ENCODE measurements at places on chromosomes 3 and 15.

DNA sequence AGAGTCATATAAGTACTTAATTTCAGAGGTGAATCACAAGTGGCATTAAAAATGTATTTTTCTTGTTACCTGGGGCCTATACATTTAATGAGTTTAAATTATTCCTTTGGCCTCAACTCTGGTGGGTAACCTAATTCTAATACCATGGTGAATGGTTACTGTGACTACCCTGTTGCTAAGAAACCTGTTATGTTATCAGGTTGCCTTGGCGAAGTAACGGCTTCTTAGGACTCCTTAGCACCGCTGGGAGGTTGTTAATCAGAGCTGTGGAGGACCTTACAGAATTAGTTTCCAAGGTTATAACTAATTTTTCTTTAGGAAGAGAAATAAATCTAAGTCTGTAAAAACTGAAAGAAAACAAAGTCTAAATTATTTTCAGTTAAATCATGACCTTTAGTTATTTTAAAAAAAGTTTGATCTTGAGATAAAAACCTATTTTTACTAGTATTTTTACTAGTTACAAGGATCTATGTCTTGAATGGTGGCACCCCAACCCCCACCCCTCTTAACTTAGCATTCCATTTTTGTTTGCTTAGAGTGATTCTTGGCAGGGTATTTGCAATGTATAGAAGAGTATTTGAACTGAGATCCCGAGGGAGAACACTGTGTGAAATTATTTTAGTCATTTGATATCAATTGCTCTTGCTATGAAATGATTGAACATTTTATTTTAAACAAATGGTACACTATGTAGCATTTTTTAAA lies 155.5 kb downstream of the FNDC3B start:
- no peak for DNase-seq

GRCh38 chr3:9690451-9691450 lies 12.9 kb upstream of the CPNE9 start:
- no peak for DNase-seq

- no peak for DNase-seq
Observed at GRCh38 chr3:40583691-40584090, 58.9 kb downstream of the ZNF621 start.

DNA sequence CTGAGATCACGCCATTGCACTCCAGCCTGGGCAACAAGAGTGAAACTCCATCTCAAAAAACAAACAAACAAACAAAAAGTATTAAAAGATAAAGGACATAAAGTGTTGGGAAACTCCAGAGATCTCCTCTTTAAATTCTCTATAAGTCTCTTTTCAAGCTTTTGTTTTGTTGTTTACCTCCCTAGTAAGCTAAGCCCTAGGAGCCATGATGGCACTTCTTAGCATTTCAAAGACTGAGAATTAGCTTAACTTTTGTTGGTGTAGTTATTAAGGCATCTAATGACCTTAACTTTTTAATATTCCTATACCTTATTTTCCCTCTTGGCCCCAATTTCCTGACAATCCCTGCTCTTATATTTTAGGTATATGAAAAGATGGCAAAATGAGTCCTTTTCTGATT lies 157.3 kb downstream of the ZNF609 start:
- DNase-seq, result no peak

DNA sequence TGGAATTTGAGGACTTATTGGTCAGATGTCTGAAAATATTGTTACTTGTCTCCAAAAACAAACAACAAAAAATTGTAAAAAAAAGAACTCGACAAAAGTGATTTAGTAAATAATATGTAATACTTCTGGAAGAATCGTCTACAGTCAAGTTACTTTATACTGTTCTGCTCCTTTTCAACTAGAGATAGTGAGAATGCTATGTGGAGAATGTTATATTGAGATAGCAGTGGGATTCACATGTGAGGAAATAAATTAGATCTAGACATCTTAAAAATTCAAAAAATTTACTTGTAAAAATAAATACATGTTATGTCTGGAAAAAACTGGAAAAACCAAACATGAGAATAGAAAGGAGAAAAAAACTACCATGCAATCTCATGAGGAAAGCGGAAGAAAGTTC lies 64.9 kb downstream of the SGO1 start:
- no peak for DNase-seq

DNA sequence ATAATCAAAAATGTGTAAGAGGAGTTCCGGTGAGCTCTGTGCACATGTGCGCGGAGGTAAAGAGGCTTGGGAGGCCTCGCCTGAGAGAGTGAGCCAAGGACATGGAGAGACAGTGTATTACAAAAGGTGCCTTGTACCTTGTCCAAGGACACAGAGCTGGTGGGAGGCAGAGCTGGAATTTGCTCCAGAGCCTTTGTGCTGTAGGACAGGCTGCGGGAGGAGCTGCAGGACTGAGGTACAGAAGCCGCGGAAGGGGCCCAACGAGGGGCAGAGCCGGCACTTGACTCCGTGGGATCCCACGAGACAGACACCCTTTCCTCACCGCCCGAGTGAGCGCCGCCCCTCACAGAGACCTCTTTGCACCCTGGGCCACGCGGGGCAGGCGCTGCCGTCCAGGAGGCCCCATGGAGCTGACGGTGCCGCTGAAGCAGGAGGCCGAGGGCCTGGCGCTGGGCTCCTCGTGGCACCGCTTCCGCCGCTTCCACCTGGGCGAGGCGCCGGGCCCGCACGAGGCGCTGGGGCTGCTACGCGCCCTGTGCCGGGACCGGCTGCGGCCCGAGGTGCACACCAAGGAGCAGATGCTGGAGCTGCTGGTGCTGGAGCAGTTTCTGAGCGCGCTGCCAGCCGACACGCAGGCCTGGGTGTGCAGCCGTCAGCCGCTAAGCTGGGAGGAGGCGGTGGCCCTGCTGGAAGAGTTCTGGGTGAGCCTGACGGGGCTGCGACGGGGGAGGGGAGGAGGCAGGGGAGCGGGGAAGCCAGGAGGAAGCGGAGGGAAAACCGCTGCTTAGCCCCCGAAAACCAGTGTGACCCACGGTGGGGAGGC lies 68.7 kb downstream of the SLTM start:
- peak; percentile 25 for DNase-seq

- no peak for DNase-seq
Observed at GRCh38 chr3:17399586-17399985, 342.8 kb downstream of the TBC1D5 start.

DNA sequence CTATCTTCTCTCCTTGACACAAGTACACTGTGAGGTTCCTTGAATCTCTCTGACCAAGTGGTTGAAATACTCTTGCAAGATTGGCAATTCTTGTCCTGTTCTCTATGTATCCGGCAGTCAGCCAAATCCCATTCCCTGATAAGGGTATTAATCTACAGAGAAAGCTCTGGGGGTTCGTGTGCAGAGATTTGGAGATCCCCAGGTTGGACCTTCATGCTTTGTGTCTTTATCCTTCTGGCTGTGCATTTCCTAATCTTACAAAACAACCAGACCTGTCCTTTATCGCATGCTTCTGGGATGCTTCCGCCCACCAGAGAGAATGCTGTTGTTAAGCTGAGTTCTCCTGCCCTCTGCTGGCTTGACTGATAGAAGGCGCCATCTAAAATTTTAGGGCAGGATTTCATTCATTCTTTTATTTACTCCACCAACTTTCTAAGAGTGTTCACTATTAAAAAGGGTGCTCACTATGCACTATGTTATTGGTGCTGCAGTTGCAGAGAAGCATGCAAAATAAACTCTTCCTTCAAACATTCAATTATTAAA lies 8.6 kb upstream of the SST start:
- peak; percentile 37 for DNase-seq

DNA sequence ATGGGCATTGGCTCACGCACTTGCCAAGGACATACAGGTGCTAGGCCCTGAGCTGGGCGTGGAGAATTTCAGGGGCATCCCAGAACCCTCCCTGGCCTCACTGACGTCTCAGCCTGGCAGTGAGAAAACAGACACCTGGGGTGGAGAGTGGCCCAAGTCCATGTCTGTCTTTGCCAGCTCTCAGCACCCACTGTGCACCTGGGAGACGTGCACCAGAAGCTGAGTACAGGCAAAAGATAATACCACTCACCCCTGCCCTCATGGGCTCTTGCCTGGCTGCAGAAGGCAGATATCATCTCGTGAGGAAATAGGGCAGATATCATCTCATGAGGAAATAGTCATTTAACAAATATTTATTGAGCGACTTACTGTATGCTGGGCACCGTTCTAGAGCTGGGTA lies 8.0 kb downstream of the LOXL1 start:
- no peak for DNase-seq

GRCh38 chr15:28896951-28897350 lies 11.2 kb downstream of the APBA2 start:
- peak; percentile 94 for DNase-seq

DNA sequence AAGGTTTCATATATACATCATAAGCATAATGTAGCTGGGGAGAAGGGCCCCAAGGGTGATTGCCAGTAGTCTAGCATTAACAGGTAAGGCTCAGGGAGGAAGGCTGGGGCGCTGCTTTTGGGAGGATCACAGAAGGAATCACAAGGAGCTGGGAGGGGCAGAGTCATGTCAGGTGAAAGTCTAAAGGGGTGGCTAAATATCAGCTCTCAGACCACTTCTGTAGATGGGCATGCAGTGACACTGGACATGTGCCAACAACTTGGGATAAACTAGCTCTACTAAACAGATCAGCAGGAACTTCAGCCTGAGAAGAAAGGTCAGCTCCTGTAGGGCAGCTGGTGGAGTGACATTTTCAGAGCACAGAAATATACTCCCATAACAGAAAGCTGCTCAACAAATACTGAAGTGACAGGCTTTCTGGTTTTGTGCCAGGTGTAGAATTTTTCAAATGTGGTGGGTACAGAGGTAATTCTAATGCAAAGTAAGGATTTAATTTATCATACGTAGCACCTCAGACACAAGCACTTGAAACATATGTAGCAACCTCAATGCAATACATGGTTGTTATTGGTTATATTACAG lies 79.4 kb downstream of the PEX5L start:
- DNase-seq, result no peak

DNA sequence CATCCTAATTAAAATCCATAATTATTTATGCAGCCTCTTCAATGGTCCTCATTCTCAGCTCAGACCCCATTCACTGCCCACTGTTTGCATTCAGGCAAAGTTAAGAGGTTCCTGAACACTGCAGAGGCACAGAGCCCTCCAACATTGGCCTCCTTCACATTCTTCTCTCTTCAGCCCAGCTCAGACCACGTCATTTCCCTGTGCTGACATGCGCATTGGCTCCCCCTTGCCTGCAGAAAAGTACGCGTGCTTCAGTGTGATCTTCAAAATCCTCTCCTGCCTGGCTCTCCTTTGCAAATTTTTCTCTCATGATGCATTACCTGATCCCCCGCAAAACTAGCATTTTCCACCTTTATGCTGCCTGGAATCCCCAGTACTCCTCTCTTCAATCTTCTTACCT lies 552.3 kb downstream of the NTRK3 start:
- no peak for DNase-seq

DNA sequence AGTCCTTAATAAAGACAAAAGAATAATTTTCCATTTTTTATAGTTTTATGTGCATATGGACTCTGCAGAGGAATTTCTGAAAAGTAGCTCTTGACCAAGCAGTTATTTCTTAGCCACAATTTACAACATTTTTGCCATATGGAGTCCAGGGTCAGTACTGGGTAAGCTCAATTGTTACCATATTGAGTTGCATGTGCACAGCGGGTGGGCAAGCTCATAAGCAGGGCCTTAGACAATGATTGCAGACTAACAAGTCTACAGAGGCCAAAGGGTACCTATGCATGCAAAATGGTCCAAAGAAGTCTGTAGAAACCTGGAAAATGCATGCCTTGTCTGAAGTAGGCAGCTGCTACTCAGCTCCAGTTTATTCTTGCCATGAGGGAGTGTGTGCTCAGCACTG lies 19.0 kb upstream of the ARHGEF26 start:
- no peak for DNase-seq

DNA sequence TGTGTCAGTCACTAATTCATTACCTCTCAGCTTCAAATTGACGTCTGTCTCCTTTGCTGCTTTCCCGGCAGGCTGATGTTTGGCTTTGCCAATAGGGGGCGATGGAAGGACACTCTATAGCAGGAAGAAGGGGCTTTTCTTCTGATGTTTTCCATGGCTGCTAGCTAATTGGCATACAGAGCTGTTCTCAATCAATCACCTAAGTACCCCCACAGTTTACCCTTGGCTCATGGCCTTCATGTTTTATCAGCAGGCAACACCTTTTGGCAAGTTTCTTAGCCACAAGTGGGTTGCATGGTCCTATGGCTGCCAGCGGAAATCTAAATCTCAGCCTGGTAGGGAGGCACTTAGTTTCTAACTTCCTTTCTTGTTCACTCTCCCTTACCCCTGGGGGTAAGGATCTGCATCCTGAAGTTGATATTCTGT lies 45.0 kb downstream of the ESYT3 start:
- DNase-seq, result peak; percentile 41

DNA sequence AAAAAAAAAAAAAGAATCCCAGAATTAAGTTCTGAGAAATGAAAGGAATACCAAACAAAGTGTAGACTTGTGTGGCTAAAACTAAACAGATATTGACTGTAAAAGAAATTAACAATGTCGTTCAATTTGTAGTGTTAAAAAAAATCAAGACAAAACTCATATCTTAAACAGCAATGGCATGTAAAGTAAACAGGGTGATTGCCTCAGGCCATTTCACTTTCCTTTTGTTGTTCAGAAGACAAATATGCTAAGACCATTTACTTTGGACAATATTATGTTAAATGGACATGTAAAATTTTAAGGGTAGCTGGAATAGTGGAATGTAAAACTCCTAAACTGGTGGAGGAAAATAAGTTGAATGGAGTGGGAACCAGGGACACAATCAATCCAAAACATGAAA lies 139.1 kb downstream of the RTP4 start:
- no peak for DNase-seq

- no peak for DNase-seq
Observed at GRCh38 chr15:53559364-53560277, 199.8 kb downstream of the WDR72 start.

GRCh38 chr3:45715945-45716344 lies 26.7 kb downstream of the SACM1L start:
- no peak for DNase-seq

GRCh38 chr15:101481917-101482525 lies 7.5 kb downstream of the PCSK6 start:
- DNase-seq, result no peak

GRCh38 chr3:74004386-74004785 lies 379.6 kb upstream of the PDZRN3 start:
- no peak for DNase-seq

GRCh38 chr15:62749036-62749815 lies 293.3 kb upstream of the TPM1 start:
- DNase-seq, result no peak

DNA sequence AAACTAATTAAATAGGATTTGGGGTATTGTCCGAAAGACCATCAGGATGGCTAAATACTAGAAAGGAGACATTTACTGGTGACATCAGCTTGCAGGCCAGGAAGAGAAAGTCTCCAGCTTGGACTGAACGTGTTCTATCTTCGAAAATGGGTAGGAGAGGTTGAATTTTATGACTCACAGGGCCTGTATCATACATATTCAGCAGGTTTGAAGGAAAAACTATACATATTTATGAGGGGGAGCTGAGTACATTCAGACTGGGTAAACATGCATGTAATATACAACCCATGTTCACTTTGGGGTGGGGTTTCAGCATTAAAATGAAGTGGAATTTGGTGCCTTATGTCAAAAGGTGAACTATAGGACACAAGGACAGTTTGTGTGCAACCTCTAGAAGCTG lies 129.3 kb upstream of the CRBN start:
- DNase-seq, result no peak

All from hepatic stellate cell (primary cell).